ENCODE measurements at places on chromosomes 2 and 18.
A peak's percentile ranks its signal among the peaks of the same experiment; 100 is the strongest.

DNA sequence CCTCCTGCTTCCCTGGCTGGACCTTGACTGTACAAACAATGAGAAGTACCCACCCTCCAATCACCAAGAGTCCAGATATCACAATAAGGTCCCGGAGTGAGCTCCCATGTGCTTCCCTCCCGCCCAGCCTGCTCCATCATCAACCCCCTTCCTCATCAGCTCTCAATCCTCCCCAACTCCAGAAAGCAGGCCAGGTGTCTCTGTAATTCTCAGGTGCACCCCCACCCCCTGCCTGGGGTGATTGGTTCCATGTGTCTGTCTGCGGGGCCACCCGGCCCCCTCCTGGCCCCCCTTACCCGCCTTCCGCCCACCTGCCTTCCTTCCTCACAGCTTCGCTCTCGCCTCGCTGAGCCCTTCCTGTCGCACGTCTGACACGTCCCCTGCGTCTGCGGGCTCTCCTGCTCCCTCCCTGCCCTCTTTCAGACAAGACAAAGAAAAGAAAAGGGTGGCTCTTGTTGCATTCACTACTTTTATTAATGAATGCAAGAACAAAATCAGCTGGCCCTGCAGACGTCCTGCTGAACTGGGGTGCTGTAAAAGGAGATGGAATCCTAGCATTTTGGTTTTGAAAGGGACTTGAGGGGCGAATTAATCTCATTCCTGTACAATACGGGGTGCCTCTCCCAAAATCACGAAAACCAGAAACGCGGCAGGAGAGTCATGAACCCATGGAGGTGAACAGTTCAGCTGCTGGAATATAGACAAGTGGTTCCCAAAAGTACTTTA lies 26.5 kb upstream of the IGFBP2 start:
- DNase-seq = no peak

GRCh38 chr2:24920098-24920808 lies at the start of gene ADCY3:
Gene ADCY3, minus strand, starts transcription at chr2:24920237. Its CDS starts 1,250 bp downstream, at chr2:24918987.
- DNase-seq = peak; percentile 79

GRCh38 chr2:171703574-171704347 lies 16.5 kb downstream of the DYNC1I2 start:
- peak; percentile 32 for DNase-seq

DNA sequence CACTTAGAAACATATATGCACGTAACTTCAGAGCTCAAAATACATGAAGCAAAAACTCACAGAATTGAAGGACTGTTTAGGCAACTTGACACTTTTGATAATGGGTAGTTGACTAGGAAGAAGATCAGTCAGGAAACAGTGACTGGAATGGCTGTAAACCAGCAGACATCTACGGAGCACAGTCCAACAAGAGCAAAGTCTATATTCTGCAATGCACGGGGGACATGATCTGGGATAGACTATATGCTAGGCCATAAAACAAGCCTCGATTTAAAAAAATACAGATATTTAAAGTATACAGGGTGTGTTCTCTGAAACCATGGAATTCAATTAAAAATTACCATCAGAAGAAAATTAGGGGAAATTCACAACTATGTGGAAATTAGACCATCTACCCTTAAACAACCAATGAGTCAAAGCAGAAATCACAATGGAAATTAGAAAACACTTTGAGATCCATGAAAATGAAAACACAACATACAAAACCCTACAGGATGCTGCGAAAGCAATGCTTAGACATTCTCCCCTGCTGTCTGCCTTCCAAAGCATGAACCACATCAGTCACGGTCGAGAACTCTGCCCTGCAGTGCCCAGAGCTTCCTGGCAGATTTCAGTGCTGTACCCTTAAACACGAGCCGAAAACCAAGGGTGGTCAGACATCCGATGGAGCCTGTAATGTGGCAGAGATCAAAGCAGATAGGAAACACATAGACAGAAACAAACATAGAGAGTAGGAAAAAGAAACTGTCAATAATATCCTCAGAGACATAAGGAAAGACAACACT lies 651.9 kb upstream of the HS6ST1 start:
- no peak for DNase-seq

DNA sequence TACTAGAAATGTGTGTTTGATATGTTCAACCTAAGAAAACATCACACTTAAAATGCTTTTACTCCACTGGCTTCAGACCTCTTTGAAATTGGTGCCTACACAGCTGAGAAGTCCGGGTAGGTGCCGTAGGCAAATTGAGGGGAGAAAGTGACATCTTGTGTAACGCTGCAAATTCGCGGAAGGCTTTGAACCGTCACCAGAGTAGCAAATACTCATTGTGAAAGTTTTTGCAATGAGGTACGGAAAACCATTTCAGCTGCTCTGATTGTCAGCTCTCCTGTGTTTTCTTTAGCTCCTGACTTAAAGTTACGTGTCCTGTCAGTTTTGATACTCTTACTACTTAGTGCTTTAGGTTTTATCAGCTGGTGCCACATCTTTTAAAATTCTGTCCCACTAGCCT lies 224.5 kb downstream of the FAM210A start:
- no peak for DNase-seq

DNA sequence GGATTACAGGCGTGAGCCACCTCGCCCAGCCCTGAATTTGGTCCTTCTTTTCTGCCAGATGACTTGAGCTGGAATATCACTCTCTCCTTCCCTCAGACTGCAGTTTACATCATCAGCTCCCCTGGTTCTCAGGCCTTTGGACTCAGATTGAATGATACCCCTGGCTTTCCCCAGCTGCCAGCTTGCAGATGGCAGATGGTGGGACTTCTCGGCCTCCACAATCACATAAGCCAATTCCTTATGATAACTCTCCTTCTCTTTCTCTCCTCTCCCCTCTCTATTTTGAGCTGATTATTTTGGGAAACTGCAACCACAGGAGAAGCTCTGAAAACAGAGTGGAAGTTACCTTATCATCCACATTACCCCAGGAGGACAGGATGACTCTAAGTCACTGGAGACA lies 33.4 kb upstream of the ATP8B1 start:
- DNase-seq = no peak

DNA sequence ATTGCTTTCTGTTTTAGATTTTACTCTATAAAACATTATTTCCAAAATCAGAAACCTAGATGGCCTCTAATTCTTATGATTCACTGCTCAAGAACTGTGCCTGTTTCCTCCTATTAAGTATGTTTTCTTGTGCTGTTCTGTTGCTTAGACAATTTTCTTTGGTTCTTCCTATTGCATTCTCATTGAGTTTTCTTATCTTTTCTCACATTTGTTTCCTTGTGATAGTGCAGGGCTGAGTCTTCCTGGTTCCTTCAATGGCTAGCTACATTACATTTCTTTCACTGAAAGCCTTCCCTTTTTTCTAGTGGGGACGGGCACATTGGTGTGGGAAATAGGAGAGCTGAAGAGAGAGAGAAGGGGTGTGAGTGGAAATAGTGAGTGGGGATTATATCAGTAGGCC lies 183.4 kb downstream of the CALCRL start:
- DNase-seq = no peak

DNA sequence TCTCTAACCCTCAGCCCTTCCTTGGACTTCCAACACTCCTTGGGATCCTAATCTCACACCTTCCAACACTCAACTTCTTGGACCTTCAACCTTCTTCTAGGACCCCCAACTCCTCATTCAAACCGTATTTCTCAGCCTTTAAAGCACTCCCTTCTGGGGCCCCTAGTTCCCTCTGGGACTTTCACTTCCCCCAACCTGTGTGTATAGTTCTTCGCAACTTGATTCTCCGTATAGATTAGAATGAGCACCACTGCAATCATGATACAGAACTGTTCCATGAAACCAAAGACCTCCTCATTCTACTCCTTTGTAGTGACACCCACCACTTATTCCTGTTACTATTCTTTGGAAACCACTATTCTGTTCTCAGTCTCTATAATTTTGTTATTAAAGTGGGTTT lies 62.0 kb upstream of the NFU1 start:
- DNase-seq = peak; percentile 59

GRCh38 chr2:196406-196805 lies 67.4 kb downstream of the SH3YL1 start:
- DNase-seq = no peak

DNA sequence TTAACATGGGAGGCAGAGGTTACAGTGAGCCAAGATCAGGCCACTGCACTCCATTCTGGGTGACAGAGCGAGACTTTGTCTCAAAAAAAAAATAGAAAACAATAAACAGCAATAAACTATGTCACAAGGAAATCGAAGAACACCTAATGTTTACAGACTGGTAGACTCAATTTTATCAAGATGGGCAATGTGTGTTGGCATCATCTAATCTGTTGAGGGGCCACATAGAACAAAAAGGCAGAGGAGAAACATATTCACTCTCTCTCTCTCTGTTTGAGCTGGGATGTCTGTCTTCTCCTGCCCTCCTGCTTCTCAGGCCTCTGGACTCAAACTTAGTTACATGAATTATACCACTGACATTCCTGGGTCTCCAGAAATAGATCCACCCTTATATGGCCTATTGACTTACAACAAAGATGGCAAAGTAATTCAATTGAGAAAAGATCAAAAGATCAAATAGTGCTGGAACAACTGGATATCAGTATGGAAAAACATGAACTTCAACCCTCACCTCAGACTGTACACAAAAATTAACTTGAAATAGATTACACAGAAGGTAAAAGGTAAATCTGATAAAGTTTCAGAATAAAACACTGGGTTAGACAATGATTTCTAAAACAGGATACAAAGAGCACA lies 703.8 kb upstream of the CRIM1 start:
- no peak for DNase-seq

DNA sequence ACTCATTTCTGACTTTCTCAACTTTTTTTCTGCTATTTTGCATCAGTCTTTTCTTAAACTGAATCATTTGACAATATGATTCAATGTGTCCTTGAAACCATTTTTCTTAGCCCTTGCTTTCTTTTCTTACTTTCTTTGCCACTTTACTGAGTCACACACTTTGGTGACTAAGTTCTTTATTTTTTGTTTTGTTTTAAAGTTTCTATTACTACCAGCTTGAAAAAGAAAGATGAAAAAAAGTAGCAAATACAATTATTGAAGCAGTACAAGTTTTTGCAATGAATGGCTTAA lies 116.5 kb downstream of the DOCK10 start:
- no peak for DNase-seq
